ENCODE measurements at places on chromosomes 6 and 20. TPM values are rescaled to one million over a fixed set of nuclear protein-coding genes. Genes with fewer than 3 reads are reported as not detected.

FUT9 gene
- 0.16 TPM for polyA plus RNA-seq

LY6G5C gene
- polyA plus RNA-seq: 2.7 TPM

WFDC8 gene
- not detected for polyA plus RNA-seq

DPM1 gene
- 42.2 TPM for polyA plus RNA-seq

RIPPLY2 gene
- not detected for polyA plus RNA-seq

MAFB gene
- polyA plus RNA-seq: 8.9 TPM

AKAP7 gene
- 12.7 TPM for polyA plus RNA-seq

KIFC1 gene
- polyA plus RNA-seq: 18.0 TPM

PHF3 gene
- 32.5 TPM for polyA plus RNA-seq

MATN4 gene
- 0.57 TPM for polyA plus RNA-seq

PRR18 gene
- 1.1 TPM for polyA plus RNA-seq

CYP21A2 gene
- 1.0 TPM for polyA plus RNA-seq

- DNase-seq: no peak
These were observed 53.5 kb downstream of the TRPC4AP start for GRCh38 chr20:35039146-35039545.

DNA sequence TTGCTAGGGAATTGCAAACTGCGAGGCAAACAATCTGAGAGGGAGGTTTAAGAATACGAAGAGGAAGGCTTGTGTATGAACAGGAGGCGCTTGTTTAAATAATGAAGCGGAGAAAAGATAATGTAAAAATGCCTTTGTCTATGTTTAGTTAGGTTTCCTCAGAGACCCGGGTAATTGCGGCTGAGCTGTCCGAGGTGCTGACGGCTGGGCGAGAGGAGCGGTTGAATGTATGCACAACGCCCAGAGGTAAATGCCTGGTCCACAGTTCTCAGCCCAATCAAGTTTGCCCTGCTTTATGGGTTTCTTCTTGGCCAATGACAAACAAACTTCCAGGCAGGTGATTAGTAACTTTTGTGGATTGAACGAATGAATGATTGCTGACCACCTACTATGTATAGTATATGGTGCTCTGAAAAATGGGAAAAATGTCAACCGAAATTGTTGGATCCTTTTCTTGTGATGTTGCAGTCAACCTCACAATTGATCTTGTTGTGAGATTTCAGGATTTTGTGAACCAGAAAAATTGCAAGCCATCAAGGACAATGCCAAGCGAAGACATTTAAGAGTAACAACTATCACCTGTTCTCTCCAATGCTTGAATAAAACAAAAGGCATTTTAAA is 38.3 kb upstream of the SLC32A1 start:
- no peak for DNase-seq

GRCh38 chr6:131250936-131251335 is 115.7 kb downstream of the AKAP7 start:
- no peak for DNase-seq

GRCh38 chr6:6599468-6599873 is 11.0 kb downstream of the LY86 start:
- DNase-seq: no peak

GRCh38 chr6:151012321-151013294 is 147.1 kb downstream of the MTHFD1L start:
- DNase-seq: no peak

- no peak for DNase-seq
These were observed 23.8 kb downstream of the NKX2-2 start for GRCh38 chr20:21490105-21490504.

GRCh38 chr6:34901930-34902329 is 12.9 kb downstream of the ANKS1A start:
- no peak for DNase-seq

DNA sequence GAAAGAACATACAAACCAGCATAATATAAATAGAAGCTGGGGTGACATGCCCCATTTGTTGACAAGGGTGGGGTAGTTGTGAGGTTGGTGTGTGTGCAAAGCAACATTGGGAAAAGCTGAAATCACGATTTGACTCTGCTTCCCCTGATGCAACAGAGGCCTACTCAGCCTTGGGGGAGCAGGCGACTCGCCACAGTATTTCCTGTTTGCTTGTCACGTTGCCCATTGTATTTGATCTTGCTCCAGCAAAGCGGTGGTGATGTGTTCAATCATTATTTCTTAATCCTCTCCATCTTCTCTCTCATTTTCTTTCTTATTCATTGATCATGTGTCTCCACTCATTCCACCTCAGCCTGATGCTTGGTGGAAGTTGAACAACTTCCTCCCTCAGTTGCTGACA is 165.8 kb upstream of the CITED2 start:
- no peak for DNase-seq

DNA sequence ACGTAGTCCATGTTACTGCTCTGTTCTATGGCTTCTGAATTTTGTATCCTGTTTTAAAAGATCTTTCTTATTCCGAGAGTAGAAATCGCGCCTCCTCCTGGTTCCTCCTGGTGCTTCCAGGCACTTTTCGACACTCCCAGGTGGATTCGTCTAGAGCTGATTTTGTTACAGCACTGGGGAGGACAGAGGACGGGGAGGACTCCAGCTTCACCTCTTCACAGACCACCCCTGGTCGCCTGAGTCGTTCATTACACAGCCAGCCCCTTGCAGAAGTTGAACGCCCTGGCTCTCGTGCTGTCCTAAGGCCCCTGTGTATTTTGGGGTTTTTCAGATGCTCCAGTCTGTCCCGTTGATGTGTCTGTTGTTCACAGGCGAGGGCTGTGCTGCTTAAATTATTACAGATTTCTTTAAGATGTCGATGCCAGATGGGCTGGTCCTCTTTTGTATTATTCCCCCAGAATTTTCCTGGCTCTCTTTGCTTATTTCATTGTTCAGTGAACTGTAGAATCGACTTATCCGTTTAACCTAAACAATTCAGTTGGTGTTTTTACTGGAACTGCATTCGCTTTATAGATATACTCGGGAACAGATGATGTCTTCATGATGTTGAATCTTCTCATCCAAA is 30.5 kb downstream of the COL20A1 start:
- DNase-seq: peak; percentile 26

GRCh38 chr20:58150772-58151171 is 77.7 kb downstream of the ANKRD60 start:
- DNase-seq: no peak

- DNase-seq: no peak
These were observed 26.7 kb downstream of the NTSR1 start for GRCh38 chr20:62735331-62735821.

- no peak for DNase-seq
These were observed 24.0 kb upstream of the HDAC2 start for GRCh38 chr6:113994934-113995342.

DNA sequence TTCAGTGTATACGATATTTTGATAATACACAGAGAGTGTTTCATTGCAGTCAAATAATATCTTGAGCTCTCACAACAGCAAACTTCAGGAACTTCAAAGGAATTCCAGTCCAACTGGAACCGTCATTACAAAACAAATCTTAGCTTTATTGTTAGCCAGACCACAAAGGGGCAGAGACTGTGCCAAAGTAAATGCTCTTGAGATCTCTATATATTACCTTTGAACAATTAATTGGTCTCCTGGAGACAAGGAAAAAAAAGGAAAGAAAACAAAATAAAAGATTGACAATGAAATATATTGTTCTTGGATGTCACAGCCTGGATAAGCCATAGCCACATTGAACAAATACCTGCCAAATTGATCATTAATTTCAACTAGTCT is 70.0 kb downstream of the FOXC1 start:
- DNase-seq: no peak

DNA sequence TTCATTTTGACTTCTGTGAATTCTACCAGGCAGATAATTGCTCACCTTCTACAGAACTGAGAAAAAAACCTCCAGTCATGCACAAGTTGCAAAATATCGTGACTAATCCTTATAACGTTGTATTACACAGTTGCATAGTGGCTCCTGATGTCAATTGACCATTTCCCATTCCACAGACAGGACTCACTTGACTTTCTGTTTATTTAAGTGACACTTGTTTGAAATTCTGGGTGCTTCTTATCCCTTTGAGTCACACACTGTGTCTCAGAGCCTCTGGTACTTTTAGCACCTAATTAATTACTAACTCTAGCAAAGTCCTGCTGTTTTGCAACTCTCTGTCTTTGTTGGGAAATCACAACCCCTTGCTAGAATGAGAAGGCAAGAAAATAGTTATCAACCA is 16.2 kb upstream of the RSPO3 start:
- DNase-seq: no peak

- no peak for DNase-seq
These were observed 105.9 kb downstream of the HIVEP2 start for GRCh38 chr6:142838821-142839685.

GRCh38 chr6:106890447-106890846 is 84.1 kb downstream of the CD24 start:
- DNase-seq: no peak

DNA sequence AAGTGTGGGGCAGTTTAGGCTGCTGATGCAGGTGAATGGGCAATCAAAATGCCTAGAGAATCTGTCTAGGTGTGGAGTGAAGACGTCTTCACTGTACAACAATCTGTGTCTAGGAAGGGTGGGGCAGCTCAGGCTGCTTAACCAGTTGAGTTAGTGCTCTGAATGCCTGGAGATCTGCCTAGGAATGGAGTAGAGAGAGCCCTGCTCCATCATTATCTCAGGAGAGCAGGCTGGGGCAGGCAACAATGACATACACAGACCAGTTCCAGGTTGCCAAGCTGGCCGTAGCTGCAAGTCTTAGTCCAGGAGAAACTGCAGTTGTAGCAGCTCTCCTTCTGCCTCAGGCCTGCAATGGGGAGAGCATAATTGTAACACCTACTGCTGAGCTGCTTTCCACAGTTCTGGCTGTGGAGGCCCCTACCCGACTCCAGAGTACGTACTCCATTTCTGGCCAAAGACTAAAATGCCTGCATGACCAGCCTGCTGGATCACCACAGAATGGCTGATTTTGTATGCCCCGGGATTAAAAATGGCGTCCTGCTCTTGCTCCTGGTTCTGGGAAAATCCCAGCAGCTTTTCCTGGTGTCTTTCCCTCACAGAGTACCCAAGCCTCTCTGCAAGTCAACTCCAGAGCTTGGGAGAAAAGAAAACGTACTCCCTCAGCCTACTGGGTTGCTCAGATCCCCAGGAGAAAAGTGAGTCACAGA is 545.4 kb downstream of the ADGRB3 start:
- DNase-seq: no peak

DNA sequence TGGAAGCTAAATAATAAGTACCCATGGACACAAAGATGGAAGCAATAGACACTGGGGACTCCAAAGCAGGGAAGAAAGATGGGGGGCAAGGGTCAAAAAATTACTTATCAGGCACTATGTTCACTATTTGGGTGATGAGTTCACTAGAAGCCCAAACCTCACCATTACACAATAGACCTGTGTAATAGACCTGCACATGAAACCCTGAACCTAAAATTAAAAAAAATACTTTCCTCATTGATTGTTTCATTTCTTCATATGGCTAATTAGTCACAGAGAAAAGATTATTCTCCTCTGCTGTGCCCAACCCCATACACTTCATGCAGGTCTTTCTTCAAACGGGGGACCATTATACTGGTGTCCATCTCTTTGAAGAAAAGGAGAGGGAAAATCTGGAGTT is 213.0 kb upstream of the DTNBP1 start:
- no peak for DNase-seq

DNA sequence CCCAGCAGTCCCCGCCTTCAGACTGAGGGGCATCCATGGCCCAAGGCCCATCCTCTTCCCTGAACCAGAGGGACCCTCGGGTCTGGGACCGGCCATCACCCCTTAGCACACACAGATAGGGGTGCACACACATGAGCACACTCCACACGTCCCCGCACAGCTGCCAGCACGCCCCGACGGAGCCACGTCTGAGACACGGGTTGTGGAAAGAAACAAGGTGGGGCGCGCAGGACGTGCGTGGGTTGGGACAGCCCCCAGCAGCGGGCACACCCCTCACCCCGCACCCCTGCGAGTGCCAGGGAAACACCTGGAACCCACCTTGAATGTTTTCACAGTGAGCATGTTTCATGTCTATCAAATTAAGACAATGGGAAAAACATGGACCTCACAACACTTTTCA is 6.4 kb downstream of the GATA5 start:
- DNase-seq: no peak

Data from forelimb muscle (tissue), 1 donor.